ENCODE measurements at places on chromosomes 12 and 14.

DNA sequence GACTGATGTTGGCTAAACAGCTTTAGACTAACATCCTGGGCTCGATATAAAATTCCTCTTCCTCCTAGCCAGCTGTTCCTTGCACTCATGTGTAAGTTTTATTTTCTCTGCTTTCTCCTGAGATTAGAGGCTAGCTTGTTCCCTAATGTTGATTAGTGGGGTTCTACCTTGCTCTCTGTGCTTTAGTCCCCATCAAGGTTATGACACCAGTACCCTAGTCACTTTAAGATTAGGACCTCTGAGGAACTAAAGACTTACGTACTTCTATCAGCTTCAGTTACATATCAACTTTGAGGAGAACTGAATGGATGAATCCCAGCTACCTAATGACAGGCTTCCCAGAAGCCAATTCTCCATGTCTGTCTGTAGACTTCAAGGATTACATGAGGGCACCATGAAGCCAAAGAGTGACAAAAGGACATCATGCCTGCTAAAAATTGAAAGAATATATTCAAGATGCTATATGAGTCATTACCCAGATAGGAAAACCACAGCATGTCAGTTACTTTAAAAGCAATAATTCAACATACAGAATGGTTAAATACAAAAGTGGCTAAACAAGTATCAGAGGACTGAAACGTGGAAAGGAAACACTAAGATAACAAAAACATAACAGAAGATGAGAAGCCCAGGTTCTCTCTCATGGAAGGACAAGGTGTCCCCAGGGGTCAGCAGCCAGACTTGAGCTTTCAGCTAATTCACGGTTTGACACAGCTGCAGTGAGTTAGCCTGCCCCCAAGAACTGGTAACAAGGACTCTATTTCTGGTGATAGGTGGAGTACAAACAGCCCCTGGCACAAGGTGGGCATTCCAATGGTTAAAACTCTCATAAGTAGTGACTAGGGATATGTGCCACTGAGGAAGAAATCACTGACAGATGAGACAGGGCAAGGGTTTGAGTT is 20.4 kb downstream of the ADAM20 start:
- H3K4me3 ChIP-seq = no peak overlapping the region
- no peak overlapping the region for H3K27ac ChIP-seq
- no peak for DNase-seq

- H3K36me3 ChIP-seq = peaks cover 6% of the 10 kb centered on the region
- H3K27me3 ChIP-seq = no peaks in the 10 kb centered on the region
- H3K4me1 ChIP-seq = no peaks in the 10 kb centered on the region
- no peak overlapping the region for H3K27ac ChIP-seq
Observed at GRCh38 chr14:57291692-57292647, 23.2 kb downstream of the AP5M1 start.

DNA sequence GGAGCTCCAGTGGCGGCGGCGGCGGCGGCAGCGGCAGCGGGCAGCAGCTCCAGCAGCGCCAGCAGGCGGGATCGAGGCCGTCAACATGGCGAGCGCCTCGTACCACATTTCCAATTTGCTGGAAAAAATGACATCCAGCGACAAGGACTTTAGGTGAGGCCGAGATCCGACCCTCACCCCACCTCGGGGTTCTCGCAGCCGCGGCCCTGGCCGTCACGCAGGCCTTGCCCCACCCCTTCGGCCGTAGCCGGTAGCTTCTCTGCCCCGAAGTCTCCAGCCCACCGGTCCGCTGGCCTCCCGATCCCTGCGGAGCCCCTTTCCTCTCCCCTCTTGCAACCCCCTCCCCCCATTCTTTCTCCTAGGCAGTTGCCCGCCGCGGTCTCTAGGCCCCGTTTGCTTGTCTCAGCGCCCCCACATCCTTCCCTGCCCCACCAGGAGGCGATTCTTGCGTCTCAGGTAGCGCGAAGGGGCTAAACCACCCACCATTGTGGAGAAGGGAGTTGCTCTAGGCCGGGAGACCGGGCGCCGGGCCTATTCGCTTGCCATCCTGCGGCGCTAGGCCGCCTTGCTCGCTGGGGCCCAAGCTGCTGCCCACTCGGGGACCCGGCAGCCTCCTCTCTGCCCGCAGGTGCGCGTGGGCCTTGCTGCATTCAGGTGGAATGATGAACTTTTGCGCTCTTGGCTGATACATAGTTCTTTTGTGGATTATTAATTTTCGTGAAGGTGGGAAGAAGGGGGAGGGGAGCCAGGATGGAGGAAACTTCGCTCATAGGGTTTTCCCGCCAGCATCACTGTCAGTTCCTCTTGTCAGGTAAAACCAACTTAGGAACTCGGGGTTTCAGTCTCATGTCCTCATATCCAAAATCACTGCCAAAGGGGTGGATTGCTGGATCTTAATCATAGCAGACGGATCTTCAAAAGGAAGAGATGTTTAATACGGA is 745 bp downstream of the CAND1 start:
- H3K36me3 ChIP-seq = peaks cover 2% of the 10 kb centered on the region
- peak overlapping the region; percentile 100 for H3K27ac ChIP-seq
- DNase-seq = no peak
- H3K27me3 ChIP-seq = no peaks in the 10 kb centered on the region

GRCh38 chr14:100025111-100025510 is 40.1 kb upstream of the EVL start:
- DNase-seq = no peak
- no peak overlapping the region for H3K4me3 ChIP-seq
- H3K27me3 ChIP-seq = no peaks in the 10 kb centered on the region
- H3K4me1 ChIP-seq = peaks cover 82% of the 10 kb centered on the region

- no peak for DNase-seq
- no peak overlapping the region for H3K4me3 ChIP-seq
- no peak overlapping the region for H3K27ac ChIP-seq
Observed at GRCh38 chr12:21983095-21983494, 41.9 kb upstream of the ABCC9 start.

GRCh38 chr12:119565404-119565803 is 28.2 kb upstream of the TMEM233 start:
- no peak overlapping the region for H3K27ac ChIP-seq
- H3K36me3 ChIP-seq = no peaks in the 10 kb centered on the region
- H3K4me3 ChIP-seq = no peak overlapping the region
- DNase-seq = no peak
- no peaks in the 10 kb centered on the region for H3K27me3 ChIP-seq
- H3K4me1 ChIP-seq = no peaks in the 10 kb centered on the region

Measured in osteocyte (in vitro differentiated cells).